Adipocyte (in vitro differentiated cells): ENCODE measurements at places on chromosomes 1 and 21.

GRCh38 chr1:6084781-6085495 is 39.2 kb downstream of the KCNAB2 start:
- DNase-seq: no peak

GRCh38 chr1:1779691-1780597 is 1.7 kb upstream of the NADK start:
- peak; percentile 29 for DNase-seq

GRCh38 chr1:13498553-13498952 is 15.2 kb downstream of the LRRC38 start:
- no peak for DNase-seq

GRCh38 chr1:72432645-72433267 is 150.4 kb upstream of the NEGR1 start:
- no peak for DNase-seq

DNA sequence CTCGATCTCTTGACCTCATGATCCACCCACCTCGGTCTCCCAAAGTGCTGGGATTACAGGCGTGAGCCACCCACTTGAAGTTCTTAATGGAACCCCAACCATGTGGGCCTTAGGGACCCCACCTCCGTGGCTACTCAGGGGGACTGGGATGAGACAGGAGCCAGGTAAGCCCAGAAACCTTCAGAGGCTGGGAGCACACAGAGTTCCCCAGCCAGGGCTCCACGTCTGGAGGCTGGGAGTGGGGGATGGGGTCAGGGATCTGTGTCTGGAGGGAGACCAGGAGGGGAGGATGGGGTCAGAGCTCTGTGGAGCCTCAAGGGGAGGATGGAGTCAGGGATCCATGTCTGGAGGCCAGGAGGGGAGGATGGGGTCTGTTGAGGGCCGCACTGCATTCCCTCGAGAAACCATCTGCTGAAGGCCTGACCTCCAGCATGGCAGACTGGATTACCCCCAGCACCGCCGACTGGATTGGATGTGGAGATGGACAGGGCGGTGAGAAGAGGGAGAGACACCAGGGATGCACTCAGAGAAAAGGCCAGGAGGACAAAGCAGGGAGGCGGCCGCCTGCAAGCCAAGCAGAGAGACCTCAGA is 2.1 kb upstream of the FTCD start:
- no peak for DNase-seq

GRCh38 chr1:44089371-44090048 is 29.1 kb upstream of the KLF17 start:
- DNase-seq: no peak

GRCh38 chr1:54483875-54484437 is 64.1 kb upstream of the ACOT11 start:
- no peak for DNase-seq

DNA sequence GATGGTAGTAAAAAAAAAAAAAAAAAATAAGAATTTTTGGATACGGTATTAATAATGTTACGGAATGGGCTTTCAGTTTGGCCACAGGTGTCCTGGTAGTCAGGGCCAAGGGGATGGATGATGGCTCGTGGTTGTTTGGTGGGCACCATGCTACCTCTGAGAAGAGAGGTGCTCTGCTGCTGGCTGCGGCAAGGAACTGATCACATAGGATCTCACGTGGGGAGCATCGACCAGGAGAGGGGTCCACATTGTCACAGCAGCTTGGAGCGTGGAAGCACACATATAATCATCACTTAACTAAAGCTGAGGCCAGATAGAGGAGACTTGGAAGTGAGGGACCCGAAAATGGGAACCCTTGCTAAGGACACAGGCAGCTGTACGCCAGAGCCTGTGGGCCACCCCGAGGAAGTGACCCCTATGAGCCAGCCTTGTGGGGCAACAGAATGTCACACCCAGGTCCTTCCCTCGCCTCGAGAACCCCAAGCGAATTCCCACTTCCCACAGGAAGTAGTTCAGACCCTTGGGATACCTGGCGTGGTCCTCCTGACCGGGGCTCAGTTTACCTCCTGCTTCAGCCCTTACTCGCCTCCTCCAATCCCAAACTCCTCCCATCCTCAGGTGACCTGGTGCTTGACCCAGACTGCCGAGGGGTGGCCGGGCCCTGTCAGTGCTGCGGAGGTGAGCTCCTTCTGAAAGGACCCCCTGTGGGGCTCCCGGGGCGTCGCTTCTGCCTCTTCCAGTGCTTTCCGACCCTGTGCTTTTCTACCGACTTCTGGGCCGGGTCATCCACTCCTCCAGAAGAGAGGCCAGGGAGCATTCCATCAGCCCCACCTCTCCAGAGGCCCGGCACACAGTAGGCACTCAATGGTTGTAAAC is 222.0 kb downstream of the CAMTA1 start:
- DNase-seq: no peak

GRCh38 chr1:154327466-154328317 is 2.4 kb downstream of the ATP8B2 start:
- no peak for DNase-seq

DNA sequence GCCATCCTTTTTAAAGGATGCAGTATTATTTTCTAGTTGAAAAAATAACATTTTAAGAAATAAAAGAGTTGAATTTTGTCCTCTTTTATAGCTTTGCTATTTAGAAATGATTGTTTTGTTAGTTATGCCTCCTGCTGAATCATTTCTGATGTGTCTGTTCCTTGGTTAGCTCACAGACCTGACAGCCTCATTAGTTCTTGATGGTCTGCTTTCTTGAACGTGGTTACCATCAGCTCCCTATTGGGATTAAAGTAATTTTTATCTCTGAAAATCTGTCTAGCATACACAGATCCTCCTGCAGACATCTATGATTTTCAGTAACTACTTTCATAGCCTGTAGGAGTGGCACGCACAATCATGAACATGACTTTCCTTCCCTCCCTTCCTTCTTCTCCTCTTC is 447.6 kb upstream of the B3GALT2 start:
- DNase-seq: no peak

GRCh38 chr1:244328476-244328875 is 123.2 kb downstream of the ADSS2 start:
- no peak for DNase-seq

GRCh38 chr1:177873238-177873637 is 96.6 kb downstream of the SEC16B start:
- DNase-seq: peak; percentile 73

GRCh38 chr1:43545695-43546387 is 15.2 kb downstream of the PTPRF start:
- DNase-seq: no peak

DNA sequence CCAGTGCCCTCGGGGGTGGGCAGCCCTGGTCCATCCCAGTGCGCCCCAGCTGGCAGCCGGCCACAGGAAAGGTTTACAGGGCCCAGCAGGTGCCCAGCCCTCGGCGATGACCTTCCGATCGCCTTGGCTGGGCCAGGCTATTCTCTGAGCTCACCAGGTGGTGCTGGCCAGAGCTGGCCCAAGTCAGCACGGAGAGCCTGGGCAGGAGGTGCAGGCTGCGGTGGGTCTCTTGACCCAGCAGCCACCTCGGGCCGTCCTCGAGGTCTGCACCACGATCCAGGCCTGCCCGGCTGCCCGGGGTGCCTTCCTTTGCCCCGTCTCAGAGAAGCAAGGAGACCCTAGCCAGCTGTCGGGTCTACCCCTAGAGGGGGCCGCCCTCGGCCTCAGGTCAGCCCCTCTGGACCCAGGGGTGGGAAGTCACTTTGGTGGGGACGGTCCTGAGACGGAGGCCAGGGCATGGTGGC is 370 bp downstream of the PERM1 start:
- DNase-seq: no peak

DNA sequence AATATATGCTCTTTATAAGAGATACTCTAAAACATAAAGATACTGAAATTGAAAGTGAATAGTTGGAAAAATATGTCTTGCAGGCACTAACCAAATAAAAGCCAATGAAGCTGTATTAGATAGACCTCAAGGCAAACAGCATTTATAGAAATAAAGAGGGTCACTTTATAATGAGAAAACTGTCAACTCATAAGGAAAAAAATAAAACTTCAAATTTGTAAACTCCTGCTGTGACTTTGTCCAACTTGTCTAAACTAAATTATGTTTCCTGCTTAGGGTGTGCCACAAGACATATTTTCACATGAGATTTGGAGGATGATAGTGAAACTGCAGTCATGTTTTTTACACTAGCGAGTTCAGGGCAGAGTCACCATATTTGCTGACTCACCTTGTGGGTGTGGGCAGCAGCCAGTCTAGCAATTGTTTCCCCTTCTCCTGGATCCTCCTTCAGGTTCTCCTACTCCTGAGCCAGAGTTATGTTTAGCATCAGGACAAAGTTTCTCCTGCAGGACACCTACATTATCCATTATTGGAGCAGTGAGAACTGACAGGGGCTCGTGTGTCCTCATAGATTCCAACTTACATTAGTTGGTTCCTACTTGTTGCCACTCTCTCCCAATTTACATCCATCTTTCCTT is 43.8 kb downstream of the CD53 start:
- peak; percentile 27 for DNase-seq

DNA sequence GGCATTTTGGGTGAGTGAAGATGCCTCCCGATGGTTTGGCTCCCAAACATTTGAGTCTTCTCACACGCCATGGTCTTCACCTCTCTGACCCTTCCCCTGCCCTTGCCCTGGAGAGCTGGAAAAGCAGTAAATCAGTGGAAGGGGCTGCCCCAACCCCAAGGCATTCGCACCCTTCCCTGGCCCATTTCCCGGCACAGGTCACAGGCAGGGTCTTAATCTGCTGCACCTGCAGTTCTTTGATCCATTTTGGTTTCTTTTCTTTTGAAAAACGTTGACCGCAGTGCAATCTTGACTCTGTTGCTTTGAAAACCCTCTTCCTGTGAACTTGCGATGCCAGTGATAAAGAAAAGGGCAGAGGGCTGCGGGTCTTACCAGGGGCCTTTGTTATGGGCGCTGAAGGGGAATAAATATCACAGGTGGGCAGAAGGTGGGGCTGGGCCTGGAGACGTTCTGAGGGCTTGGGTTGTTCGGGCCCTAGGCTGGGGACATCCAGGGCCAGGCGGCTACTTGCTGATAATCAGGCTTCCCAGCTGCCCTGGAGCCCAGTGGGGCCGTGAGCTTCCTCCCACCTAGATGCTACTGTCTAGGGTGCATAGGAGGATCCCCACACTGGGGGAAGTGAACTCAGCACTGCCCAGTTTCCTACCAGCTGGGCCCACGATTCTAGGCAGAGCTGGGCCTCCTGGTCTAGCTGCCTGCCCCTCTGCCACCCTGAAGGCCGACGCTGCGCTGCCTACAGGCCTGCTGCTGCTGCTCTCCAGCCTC is 38.6 kb upstream of the EPS8L3 start:
- DNase-seq: no peak

- DNase-seq: peak; percentile 48
These were observed 113.8 kb downstream of the CAMTA1 start for GRCh38 chr1:6898974-6899539.

DNA sequence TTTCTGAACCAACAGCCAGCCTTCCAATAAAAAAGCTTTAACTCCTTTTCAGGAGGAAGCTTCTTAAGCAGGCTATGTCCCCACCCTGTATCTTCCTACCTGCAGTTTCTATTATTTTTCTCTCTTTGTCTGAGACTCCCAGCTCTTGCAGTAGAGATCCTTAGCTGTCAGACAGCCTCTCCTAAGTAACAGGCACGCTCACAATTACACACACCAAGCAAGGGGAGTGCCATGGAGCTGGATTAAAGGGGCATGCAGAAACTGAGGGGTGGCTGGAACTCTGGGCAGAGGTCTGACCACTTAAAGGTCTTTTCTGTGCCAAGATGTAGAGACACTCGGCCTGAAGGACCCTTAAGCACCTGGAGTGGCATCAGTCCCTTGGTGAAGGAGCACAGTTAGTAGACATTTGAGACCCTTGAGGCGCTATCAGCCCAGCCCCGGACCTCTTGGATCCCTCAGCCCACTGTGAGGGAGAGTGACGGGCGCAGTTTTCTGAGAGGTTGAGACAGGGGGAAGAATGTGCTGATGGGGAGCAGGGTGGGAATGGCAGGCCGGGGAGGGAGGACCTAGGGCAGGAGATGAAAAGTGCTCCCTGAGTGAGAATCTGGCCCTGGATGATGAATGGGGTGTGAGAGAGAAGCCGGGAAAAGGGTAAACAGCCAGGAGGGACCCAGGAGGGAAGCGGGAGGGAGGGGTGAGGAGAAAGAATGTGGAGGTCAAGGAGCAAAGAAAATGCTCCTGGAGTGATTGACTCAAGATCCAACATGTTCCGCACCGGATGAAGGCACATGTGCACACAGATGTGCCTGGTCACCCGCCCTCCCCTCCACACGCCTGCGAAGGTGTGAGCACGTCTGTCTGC is 13.3 kb downstream of the PLXNA2 start:
- DNase-seq: no peak

- no peak for DNase-seq
These were observed 4.9 kb downstream of the NHLH1 start for GRCh38 chr1:160371756-160372155.

DNA sequence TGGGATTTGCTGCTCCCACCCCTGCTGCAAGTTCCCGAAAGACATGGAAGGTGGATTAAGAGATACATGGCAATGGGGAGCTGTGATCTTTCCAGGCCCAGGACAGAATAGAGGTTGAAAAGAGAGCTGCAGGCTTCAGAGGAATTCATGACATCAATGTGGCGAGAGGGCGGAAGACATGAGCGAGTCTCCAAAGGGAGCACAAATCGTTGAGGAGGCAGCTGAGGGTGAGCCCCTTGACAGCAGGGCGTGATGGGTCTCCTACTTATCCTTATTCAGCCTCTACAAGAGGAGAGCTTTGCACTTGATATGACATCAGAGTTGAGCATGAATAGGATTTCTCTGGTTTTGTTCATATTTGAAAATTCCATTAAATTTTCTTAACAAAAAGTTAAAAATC is 45.5 kb upstream of the TACSTD2 start:
- no peak for DNase-seq

GRCh38 chr1:27959792-27960603 is at the start of gene XKR8:
Gene XKR8, plus strand, starts transcription at chr1:27959973. Its CDS starts 97 bp downstream, at chr1:27960070.
- DNase-seq: peak; percentile 78

DNA sequence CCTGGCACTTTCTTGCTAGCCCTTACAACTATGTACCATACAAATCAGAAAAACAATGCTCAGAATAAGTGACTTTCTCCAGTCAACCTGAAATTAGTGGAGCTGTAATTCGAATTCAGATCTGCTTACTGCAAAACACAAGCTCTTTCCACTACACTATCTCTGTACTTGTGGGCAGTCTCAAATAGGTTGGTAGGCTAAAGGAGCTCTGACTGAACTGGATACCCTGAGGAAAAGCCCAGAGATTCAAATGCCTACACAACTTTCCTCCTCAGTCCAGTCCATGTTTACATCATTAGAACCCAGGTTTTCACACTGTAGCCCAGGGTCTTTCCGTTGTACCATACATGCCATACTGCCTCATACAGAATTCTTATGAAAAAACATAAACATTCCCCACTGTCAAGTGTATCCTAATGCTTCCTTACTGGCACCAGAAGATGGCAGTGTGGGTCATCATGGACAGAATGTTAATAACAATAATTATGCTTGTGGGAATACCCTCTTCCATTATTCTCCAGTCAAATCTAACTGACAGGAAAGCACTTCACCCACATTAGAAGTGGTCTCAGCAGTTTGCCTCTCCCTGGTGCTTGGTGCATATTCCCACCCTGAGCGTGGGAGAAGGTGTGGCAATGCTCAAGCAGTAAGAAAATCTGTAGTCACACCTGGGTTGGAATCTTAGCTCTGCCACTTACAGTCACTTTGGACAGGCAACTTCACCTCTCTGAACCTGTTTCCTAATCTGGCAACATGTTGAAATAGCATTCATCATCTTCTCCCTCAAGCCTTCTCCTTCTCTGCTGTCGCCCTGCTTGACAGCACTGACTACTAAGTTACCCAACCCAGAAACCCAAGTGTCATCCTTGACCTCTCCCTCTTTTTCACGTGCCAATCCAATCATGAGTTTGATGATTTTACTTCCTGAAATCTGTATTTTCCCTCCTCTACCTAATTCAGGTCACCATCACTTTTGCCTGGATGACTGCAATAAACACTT is 14.4 kb upstream of the ZFYVE9 start:
- DNase-seq: peak; percentile 84

GRCh38 chr1:182811975-182812722 is 22.6 kb downstream of the NPL start:
- no peak for DNase-seq
